Activated T-helper 2 cell treated with anti-CD3 and anti-CD28 coated beads, Interferon-gamma antibody, Interleukin-2, Interleukin-4, amounts not matched to agents 10 μg/mL and 5 μg/mL and 100 μg/mL, durations not matched to agents 14 hours and 24 hours and 36 hours (primary cell): ENCODE measurements at places on chromosomes 3 and 15.

DNA sequence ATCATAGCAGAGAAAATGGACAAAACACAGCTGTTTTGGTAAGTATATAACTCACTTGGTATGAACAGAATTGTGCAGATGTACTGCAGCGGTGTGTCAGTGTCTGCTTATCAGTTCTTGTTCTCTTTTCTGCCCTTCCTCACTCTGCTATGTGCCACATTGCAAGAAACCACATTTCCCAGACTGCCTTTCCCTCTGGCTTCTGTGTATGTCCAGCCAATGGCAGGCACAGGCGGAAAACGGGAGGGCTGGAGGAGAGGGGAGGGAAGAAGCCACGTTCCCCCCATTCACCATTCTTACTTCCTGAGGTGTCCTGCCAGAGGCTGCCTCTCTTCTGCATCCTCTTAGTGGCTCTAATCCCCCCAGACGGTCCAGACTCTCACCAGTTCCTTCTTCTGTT is 15.4 kb downstream of the HHLA2 start:
- no peak for DNase-seq

GRCh38 chr3:169575381-169575780 is 88.1 kb downstream of the MECOM start:
- no peak for DNase-seq

- DNase-seq, result no peak
These were observed 1041.4 kb downstream of the NTRK3 start for GRCh38 chr15:87215100-87215499.

DNA sequence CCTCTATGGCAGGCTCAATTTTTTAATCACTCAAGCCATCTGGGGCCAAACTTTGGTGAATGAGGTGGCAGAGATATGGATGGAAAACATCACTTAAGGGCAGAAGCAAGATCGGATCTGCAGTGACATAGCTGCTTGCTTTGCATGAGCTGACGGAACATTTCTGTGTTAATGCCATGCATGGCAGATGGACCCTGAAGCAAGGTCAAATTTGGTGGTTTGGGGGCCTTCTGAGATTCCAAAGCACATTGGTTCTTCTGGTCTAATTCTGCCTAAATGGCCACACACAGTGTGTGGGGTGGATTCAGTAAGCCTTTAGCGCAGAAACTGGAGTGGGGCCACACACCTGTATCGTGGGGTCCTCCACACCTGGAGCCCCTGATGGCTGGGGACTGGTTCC is 38.3 kb upstream of the BCL2L10 start:
- DNase-seq, result no peak

GRCh38 chr15:74345051-74345450 is 22.4 kb downstream of the CYP11A1 start:
- no peak for DNase-seq

GRCh38 chr15:63612300-63612699 is 15.1 kb downstream of the FBXL22 start:
- no peak for DNase-seq
